Left cardiac atrium (tissue), 4 donors: ENCODE measurements at places on chromosomes 5 and 9. TPM values are rescaled to one million over a fixed set of nuclear protein-coding genes. Genes with fewer than 3 reads are reported as not detected.

- DNase-seq = no peak
These were observed 141.6 kb upstream of the RPS23 start for GRCh38 chr5:82419559-82420332.

GRCh38 chr9:133210202-133210532, 1.1 kb upstream of the OBP2B start:
- no peak for DNase-seq

NR6A1 gene
- 1.2 TPM for total RNA-seq

KCNT1 gene
- 0.24 TPM for total RNA-seq

DNA sequence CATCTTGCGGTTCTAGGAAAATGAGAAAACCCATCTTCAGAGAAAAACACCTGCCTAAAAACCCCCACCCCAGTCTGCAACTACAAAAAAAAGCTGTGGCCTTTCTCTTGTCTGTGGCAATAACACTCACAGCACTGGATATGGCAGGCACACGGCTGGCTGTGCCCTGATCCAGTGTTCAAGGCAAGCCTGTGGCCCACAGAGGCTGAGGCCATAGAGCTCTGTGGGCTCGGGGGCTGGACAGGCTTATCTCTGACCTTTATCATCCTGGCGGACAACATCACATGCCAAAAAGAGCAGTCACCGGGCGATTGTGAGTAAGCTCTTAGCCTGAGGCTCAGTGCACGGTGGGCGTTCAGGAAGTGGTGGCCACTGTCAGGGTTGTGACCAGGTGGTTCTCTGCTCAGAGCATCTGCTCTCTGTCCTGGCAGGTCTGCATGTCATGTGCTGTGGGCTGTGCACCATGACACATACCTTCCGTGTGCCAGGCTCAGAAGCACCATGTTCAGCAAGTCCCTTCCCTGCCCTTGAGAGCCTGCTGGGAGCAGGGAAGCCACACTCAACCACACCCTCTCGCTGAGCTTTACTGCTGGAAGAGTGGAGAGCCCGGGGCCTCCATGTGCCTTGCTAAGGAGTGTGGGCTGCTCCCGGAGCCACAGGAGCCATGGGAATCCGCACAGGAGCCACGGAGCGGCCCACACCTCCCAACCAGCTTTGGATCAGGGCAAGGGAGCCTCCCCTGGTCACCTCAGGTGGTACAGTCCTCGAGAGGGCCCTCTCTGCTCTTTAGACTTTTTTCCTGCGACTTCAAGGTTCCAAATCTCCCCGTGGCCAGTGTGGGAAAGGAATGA, 34.6 kb upstream of the WDR38 start:
- DNase-seq = peak; percentile 20

DNA sequence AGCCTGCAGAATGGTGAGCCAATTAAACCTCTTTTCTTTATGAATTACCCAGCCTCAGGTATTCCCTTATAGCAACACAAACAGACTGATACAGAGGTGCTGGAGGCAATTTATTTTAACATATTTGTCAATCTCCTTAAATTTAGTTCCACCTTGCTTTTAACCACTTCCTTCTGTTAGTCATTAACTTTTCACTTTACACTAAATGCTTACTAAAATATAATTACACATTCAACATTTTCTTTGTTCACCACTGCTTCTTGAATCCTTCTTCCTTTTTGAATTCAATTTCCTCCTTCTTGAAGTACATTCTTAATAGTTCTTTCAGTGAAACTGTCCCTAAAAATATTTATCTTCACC, 39.4 kb downstream of the LYRM7 start:
- no peak for DNase-seq

- DNase-seq = no peak
These were observed 44.3 kb downstream of the SEMA6A start for GRCh38 chr5:116530276-116530675.

- DNase-seq = no peak
These were observed 99.0 kb downstream of the GAPVD1 start for GRCh38 chr9:125360601-125361000.

ANKRD18A gene
- total RNA-seq = 5.0 TPM

SIT1 gene
- 1.6 TPM for total RNA-seq
